Aorta (tissue), 5 donors: ENCODE measurements at places on chromosomes 11 and 22. TPM values are rescaled to one million over a fixed set of nuclear protein-coding genes. Genes with fewer than 3 reads are reported as not detected.

GRCh38 chr22:20035375-20036083 is 14.6 kb downstream of the TANGO2 start:
- H3K27me3 ChIP-seq: no peaks in the 10 kb centered on the region
- no peak overlapping the region for H3K27ac ChIP-seq

DNA sequence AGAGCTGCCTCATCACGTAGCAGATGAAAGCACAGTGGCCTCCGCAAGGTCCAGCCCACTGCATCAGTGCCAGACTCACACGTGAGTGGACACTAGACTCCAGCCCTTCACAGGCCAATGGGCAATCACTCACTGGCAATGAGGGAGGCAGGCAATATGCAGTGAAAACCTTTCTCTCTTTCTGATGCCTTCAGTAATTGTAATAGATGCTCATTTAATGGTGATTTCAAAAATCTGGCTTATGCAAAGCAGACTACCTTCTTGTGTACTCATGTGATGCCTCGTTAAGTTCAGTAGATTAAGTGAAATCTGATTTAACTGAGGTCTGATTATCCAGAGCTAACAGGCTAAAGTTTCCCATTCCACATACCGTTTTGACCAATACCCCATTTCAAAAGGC is 546.9 kb downstream of the MIAT start:
- H3K27ac ChIP-seq: no peak overlapping the region
- no peak for DNase-seq
- no peaks in the 10 kb centered on the region for H3K36me3 ChIP-seq
- H3K27me3 ChIP-seq: no peaks in the 10 kb centered on the region
- H3K4me3 ChIP-seq: no peak overlapping the region
- H3K4me1 ChIP-seq: no peaks in the 10 kb centered on the region

HPS4 gene
- total RNA-seq: 35.6 TPM

DNA sequence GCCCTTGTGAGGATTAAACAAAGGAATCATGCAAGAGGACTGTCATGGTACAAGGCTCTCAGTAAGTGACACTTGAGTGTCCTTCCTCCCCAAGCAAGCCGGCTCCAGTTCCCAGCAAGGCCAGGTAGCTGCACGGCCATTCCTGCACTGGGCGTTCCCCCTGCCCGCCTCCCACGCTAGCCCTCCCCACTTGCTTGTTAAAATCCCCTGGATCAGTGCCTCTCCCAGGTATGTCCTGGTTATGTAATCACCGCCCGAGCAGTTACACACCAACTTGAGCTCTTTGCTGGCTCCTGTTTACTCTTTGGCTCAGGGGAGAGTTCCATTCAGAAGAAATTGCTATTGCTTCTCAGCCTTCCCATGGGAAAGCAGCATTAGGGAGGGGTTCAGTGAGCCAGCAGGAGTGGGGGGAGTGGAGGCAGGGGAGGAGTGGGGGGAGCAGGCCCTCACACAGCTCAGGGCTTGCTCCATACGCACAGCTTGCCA is 19.4 kb upstream of the MYEOV start:
- H3K27ac ChIP-seq: no peak overlapping the region
- no peak for DNase-seq
- H3K4me3 ChIP-seq: no peak overlapping the region
- no peaks in the 10 kb centered on the region for H3K27me3 ChIP-seq
- no peaks in the 10 kb centered on the region for H3K4me1 ChIP-seq
- H3K36me3 ChIP-seq: no peaks in the 10 kb centered on the region

OR8K1 gene
- total RNA-seq: not detected

LRRC32 gene
- total RNA-seq: 174 TPM

DNA sequence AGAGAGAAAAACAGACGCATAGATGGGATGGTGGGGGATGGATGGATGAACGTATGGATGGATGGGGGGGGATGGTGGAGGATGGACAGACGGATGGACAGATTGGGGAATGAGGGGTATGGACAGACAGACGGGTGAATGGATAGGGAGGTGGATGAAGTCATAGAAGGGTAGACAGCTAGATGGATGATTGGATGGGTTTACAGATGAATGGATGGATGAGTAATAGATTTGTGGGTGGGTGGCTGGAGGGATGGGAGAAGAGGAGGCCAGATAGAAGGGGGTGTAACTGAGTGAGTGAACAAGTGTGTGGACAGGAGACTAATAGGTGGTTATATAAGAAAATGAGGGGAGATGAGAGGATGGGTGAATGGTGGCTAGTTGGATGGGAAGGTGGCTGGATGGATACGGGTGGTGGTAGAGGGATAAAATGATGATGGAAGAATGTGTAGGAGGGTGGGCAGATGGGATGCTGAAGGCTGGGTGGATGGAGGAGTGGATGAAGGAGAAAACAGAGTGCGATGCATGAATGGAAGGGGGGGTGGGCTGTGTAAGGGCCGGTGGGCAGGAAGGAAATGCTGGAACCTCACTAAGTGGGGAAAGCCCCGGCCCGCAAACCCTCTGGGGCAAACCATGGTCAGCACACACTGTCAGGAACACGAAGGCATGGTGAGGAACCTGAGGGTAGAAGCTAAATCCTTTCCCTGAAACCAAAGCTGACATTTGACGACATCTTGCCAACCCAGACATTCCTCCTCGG is 21.6 kb downstream of the ARVCF start:
- H3K27ac ChIP-seq: peak overlapping the region; percentile 24
- no peaks in the 10 kb centered on the region for H3K36me3 ChIP-seq
- no peaks in the 10 kb centered on the region for H3K4me1 ChIP-seq
- DNase-seq: peak; percentile 4
- H3K27me3 ChIP-seq: no peaks in the 10 kb centered on the region

GRCh38 chr11:886568-886967 is 24.0 kb downstream of the CHID1 start:
- H3K4me1 ChIP-seq: no peaks in the 10 kb centered on the region
- H3K36me3 ChIP-seq: no peaks in the 10 kb centered on the region
- no peak overlapping the region for H3K4me3 ChIP-seq
- no peaks in the 10 kb centered on the region for H3K27me3 ChIP-seq

DYNC2H1 gene
- total RNA-seq: 13.6 TPM

IGSF9B gene
- 59.7 TPM for total RNA-seq

DNA sequence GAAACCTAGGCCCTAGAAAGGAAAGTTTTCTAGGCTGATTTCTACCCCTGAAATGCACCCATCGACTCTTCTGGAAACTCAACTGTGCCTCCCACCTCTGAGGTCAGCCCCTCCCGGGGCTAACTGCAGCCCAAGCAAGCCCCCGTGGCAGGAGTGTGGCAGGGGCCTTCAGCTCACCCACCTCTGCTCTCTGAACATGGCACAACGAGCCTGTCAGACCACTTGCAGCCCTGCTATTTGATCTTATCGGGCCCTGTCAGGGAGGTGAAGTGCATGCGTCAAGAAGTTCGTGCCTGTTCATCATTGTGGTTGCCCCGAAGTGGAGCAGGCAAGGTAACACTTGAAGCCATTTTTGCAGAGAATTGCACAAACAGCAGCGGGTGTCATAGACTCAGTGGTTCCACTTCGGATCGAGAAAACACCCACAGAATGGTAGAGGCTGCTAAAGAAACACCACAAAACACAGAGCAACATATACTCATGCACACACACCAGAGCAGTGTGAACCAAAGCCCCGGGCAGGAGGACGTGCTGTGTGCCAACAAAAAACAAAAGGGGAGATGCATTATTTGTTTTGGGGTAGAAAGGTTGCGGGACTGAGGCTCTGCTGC is 262.7 kb downstream of the ETS1 start:
- no peak overlapping the region for H3K4me3 ChIP-seq
- no peaks in the 10 kb centered on the region for H3K27me3 ChIP-seq
- DNase-seq: no peak

GRCh38 chr11:44875037-44875436 is 75.6 kb downstream of the TP53I11 start:
- H3K36me3 ChIP-seq: no peaks in the 10 kb centered on the region
- no peak overlapping the region for H3K27ac ChIP-seq
- no peaks in the 10 kb centered on the region for H3K4me1 ChIP-seq
- DNase-seq: no peak
- no peaks in the 10 kb centered on the region for H3K27me3 ChIP-seq

DNA sequence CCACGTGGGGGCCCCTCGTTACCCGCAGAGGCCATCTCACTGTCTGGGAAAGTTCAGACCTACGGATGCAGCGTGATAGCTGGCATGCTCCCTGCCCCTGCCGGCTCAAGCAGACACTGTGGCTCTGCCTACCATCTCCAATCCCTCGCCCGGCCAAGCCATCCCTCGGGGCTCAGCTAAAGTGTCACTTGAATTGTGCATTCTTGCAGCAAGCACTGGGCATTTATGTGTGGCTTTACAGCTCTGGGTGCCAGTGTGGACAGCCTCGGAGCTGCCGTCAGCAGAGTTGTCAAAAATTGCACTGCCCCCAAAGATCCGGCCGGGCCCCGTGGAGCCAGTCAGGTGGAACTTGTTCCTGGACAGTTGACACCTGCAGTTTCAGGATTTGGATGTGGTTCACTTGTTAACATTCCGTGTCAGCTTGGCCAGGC is 75.0 kb upstream of the FGF3 start:
- peak; percentile 74 for DNase-seq
- H3K4me1 ChIP-seq: no peaks in the 10 kb centered on the region
- no peak overlapping the region for H3K27ac ChIP-seq
- no peaks in the 10 kb centered on the region for H3K27me3 ChIP-seq
- H3K36me3 ChIP-seq: no peaks in the 10 kb centered on the region

GRCh38 chr11:13421561-13421960 is 41.5 kb downstream of the BTBD10 start:
- no peak overlapping the region for H3K4me3 ChIP-seq
- no peak overlapping the region for H3K27ac ChIP-seq
- DNase-seq: no peak
- H3K36me3 ChIP-seq: no peaks in the 10 kb centered on the region
- no peaks in the 10 kb centered on the region for H3K27me3 ChIP-seq
- no peaks in the 10 kb centered on the region for H3K4me1 ChIP-seq

GRCh38 chr11:81915045-81915444 is 818.6 kb downstream of the FAM181B start:
- H3K4me1 ChIP-seq: no peaks in the 10 kb centered on the region
- DNase-seq: peak; percentile 46
- H3K27me3 ChIP-seq: no peaks in the 10 kb centered on the region
- H3K27ac ChIP-seq: no peak overlapping the region
- H3K36me3 ChIP-seq: no peaks in the 10 kb centered on the region
